ENCODE measurements at places on chromosomes 6 and 20. TPM values are rescaled to one million over a fixed set of nuclear protein-coding genes. Genes with fewer than 3 reads are reported as not detected.

GRCh38 chr6:14770572-14770971 is 475.3 kb upstream of the JARID2 start:
- peak; percentile 92 for DNase-seq

DNA sequence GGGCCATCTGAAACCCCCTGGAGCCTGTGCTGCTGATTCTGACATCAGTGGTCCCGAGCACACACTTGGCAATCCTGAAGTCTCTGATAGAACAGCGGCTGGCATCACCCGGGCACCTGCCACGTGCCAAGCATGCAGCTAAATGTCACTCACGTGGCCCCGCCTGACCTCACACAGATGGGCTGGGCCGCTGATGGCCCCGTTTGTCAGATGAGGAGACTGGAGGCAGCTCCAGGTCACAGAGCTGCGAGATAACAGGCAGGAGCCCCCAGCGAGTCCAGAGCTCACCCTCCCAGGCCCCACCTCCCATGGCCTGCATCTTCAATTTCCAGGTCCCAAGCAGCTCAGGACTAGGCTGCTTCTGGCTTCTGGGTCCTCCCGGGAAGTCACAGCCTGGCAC is 67.2 kb downstream of the YTHDF1 start:
- DNase-seq: no peak

GRCh38 chr6:169161572-169162167 is 92.0 kb downstream of the THBS2 start:
- no peak for DNase-seq

SDC4 gene
- total RNA-seq: 31.8 TPM

PCK1 gene
- not detected for total RNA-seq

HLA-DOB gene
- total RNA-seq: 0.22 TPM
